ENCODE measurements at places on chromosomes 4 and X. TPM values are rescaled to one million over a fixed set of nuclear protein-coding genes. Genes with fewer than 3 reads are reported as not detected.

The PLP2 gene
- total RNA-seq: 96.4 TPM

DNA sequence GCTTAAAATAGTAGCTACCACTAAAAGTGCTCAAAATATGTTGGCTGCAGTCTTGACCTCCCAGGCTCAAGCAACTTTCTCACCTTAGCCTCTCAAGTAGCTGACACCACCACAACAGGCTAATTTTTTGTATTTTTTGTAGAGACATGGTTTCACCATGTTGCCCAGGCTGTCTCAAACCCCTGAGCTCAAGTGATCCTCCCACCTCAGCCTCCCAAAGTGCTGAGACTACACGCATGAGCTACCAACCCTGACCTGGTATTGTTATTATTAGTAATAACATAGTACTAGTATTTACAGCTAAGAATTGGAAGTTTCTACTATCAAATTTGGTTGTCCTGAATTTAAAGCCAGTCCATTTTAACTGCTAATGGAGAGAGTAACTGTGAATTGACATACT, 18.0 kb downstream of the STAP1 start:
- DNase-seq: no peak

The GPR143 gene
- not detected for total RNA-seq

The GPAT3 gene
- 3.0 TPM for total RNA-seq

DNA sequence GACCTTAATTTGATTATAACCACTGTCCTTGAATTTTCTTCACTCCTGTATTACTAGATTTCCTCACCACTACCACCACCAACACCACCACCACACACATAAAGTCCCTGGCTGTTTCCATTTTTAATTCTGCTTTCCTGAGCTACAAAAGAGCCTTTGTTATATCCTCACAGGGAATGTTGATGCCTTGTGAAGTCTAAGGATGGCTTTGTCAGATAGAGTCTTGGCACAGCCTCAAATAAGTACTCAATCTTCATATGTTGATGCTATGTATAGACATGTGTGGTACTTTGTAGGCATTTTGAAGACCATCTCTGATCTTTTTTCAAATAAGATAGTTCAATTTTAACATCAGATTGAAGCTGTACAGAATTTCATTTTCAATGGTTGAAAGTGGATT, 1016.7 kb upstream of the LCORL start:
- DNase-seq: no peak

- DNase-seq: no peak
Measured at GRCh38 chr4:10008609-10009005, 12.7 kb downstream of the SLC2A9 start.

DNA sequence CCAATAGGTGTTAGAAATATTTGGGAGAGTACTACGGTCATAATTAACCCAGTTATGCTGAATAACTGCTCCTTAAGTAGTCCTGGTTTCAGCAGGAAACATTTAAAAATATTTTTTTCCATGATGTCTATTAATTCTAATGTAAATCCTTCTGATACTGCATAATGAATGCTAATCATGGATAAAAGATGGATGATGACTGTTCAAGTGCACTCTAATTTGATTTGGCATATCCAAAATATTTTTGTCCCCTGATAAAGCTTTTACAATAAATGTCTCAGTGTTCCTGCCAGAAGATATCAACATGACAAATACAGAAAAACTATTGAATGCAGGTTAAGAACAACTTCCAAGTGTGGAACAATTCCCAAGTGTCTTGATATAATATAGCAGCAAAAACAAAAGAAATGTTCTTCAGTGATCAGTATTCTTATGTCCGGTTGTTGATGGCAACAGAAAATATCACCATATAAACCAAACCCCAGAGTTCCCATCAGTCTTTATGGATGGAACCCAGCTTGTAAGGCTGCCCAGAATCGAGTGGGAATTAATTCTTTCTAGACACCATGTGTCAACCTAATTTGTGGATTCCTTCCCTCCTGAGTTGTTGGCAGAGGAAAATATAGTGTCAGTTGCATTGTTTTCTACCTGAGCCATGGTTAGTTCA, 205.4 kb upstream of the GK2 start:
- DNase-seq: no peak

- DNase-seq: peak; percentile 60
Measured at GRCh38 chrX:53312946-53313727, 31.8 kb upstream of the IQSEC2 start.

The ADGRG2 gene
- not detected for total RNA-seq

DNA sequence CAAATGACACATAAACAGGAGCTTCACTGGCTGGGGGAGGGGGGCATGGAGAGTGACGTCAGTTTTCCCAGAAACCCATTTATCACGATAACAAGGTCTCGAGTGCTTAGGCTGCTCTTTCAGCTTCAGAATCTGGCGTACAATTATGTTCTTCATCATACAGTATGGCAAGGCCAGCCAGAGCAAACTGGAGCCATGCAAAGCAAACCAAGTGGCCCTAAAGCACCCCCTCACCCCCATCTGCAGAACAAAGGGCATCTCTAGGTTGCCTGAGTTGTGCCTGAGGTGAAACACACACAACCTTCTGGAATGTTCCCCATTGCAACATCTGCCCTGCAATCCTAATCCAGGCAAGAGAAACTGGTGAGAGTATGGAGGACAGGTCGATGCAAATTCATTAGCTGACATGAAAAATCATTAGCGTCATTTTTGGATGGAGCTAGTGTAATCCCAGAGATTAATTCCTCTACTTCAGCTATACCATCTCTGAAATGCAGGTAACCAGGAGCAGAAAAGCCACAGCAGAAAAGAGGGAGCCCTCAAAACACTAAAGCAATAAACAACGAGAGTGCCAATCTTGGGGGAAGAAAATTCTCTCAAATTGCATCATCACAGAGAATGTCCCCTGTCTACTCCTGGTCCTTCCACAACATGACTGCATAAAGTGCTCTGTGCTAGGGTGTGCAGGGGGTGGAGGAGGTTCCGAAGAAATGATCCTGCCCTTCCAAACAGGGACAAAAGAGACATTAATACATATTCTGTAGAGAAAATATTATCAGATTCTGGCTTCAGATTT, 1.8 kb downstream of the SEPTIN6 start:
- peak; percentile 60 for DNase-seq

The ZFYVE28 gene
- total RNA-seq: 16.5 TPM

GRCh38 chr4:17077105-17077504, 178.7 kb upstream of the LDB2 start:
- DNase-seq: no peak

The ARX gene
- total RNA-seq: not detected

The FAM13A gene
- 3.9 TPM for total RNA-seq

The HTN1 gene
- not detected for total RNA-seq

- no peak for DNase-seq
Measured at GRCh38 chrX:50704360-50704759, 109.6 kb downstream of the SHROOM4 start.

DNA sequence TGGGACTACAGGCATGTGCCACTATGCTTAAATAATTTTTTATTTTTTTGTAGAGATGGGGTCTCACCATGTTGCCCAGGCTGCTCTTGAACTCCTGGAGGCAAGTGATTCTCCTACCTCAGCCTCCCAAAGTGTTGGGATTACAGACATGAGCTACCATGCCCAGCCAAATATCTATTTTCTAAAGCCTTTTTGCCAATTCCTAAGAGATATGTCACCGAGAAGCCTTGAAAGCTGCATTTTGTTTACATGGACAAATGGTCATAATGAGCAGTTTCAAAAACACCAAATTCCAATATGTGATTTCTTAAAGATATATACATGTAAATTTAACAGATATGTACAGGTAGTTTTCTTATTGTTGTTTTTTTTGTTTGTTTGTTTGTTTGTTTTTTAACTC, 33.0 kb upstream of the PGRMC2 start:
- no peak for DNase-seq

The CNGA1 gene
- not detected for total RNA-seq

GRCh38 chr4:7803992-7804755, 135.5 kb downstream of the AFAP1 start:
- DNase-seq: peak; percentile 70

The HDAC8 gene
- total RNA-seq: 5.7 TPM

GRCh38 chrX:124293810-124294209, 38.6 kb upstream of the TEX13D start:
- no peak for DNase-seq

The GCNA gene
- total RNA-seq: 2.5 TPM

The SHOX gene
- not detected for total RNA-seq

DNA sequence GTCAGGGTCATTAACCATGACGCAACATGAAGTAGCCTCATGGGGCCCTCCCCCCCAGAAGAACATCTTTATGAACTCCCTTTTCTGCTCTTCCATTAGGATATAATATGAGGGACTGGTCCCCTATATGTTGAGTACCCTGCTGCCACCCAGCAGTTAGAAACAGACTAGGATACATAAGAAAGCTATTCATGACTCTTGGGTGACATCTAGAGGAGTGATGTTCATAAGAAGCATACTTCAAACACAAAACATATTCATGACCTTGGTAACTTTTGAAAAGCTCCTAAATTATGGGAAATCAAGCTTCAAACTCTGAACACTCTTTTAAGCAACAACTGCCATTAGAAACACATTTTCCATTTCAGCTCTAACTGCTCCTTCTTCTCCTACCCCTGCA, 155.2 kb upstream of the SPIN4 start:
- DNase-seq: no peak

DNA sequence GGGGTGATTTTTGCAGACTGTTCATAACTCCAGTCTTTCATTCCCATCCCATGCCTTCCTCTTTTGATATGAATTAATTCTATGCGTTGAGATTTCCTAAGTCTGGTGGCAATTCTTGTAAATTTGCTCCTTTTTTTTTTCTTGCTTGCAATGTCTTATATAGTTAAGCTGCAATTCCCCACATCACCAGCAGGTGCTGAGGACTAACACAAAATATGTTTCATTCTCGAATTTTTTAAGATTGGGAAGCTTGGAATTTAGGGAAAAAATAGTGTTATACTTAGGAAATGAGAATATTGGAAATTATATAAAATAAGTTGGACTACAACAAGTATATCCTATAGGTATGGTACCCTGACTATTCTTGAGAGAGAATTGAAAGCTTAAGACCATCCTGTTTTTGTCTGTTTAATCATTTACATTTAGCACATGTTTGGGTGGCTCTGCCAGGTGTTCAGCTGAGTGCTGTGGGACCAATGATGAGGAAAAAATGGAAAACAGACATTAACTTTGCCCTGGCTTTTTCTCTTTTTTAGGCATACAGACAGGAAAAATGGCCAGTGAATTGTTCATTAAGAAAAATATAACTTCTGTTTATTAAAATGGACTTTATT, 30.2 kb downstream of the AFF2 start:
- DNase-seq: no peak

The FAM149A gene
- total RNA-seq: 1.4 TPM

The ACE2 gene
- not detected for total RNA-seq

DNA sequence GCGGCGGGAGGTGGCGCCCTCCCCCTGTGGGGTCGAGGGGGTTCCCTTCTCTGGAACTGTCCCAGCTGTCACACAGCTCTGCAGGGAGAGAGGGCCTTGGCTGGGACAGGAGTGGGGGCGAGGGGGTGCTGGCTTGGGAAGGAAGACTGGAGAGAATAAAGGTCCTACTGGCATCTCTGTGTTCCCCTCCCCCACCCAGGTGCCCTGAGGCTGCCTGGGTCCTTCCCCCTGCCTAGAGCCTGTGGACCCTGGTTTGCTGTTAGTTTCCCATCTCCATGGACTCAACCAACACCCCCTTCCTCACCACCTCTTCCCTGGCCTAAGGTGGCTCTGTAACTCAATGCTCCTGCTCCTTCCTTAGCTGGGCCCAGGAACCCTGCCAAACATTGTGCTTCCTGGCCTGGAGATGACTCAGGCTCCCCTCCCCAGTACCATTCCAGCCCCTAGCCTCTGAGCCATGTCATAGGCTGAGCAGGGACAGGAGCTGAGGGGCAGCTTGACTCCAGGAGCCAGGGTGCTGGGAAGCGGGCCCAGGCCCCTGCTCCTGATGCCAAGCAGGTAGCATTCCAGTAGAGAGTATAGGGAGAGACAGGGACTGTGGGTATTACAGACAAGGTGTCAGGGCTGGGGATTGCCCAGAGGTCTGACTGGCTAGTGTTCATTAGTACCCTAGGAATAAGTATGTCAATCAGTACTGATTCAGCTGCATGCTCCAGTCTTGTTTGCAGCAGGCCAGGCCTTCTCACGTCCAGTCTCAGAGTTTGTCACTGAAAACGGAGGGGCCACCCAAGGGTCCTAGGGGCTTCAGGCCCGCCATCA, 100.7 kb downstream of the EFNB1 start:
- no peak for DNase-seq

DNA sequence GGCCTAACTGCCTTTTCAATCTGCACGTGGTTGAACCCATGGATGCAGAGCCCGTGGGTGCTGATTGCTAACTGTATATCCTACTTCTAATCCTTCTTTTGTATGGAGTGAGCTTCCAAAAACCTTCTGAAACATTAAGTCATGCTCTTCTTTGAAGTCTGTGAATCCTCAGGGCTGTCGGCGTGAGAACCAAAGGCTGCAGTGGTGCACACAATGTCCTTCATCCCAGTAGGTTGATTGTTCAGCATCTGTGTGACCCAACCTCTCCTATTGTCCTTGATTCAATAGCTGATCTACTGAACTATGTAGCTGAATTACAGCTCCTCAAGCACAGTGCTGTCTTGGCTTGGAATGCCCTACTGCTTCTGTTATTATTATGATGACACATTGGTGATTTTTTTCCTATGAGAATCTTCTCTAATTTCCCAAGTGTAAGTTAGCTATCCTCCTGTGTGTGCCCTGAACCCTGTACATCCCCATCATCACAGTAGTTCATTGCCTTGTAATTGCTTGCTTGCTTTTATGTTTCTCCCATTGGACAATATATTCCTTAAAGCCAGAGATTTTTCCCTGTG, 294.6 kb downstream of the TRIML1 start:
- no peak for DNase-seq

GRCh38 chrX:70554523-70554922, 109.9 kb downstream of the DLG3 start:
- DNase-seq: no peak

The CDS1 gene
- total RNA-seq: 0.68 TPM

DNA sequence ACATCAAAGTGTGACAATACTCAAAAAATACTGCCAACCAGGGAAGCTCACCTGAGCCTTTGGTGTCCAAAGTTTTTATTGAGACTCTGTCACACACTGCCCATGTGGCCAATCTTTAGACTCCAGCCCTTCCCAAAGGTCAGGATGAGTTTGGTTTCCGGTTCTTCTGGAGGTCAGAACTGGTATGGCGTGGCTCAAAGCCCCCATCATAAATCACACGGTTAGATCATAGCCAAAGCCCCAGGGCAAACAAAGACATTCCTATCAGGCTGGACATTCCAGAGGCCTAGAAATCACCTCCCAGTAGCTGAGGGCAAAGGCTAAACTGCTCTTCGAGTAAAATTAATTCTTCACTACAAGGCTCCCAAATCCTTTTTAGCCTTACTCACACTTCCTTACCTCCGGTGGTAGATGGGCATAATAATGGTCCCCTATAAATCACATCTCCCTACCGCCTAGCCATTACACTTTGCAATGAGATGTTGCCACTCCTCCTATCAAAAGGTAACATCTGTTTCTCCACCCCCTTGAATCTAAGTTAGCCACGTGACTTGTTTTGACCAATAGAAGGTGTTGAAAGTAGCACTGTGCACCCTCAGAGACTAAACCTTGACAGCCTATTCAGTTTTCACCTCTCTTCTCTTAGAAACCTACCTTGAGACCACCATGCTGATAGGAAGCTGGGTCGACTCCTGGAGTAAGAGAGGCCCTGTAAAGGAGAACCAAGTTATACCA, 137.8 kb upstream of the DUSP21 start:
- DNase-seq: no peak
